ENCODE measurements at places on chromosomes 3 and 15. TPM values are rescaled to one million over a fixed set of nuclear protein-coding genes. Genes with fewer than 3 reads are reported as not detected.
A peak's percentile ranks its signal among the peaks of the same experiment; 100 is the strongest.

GRCh38 chr15:49309889-49310288 lies 113.2 kb upstream of the FGF7 start:
- no peak for DNase-seq

DNA sequence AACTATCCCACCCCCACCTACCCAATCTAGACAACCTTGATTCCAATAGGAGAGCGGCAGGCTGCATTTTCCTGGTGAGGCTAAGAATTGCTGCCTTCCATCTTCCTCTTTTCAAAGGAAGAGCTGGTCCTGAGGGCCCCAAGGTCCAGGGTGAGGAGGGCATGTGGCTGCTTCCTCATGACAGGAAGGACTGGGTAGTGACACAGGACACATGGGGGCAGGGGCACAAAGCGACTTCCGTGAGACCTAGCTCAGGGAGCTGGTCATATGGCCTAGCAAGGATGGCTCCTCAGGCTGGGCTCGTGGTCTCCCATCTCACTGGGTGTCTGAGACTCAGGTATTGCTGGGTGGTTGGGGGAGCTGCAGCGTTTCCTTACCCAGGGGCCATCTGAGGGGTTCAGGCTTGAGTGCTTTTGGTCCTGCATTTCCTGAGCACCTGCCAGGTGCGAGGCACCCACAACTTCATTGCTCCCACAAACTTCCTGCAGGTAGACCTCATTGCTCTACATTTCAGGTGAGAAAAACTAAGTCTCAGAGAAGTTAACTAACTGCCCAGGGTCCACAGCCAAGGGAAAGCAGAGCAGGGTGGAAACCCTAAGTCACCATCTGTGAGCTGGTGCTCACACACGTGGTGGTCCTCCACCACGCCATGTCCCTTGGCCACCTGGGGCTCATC lies 160.0 kb upstream of the TLE3 start:
- no peak for DNase-seq

DNA sequence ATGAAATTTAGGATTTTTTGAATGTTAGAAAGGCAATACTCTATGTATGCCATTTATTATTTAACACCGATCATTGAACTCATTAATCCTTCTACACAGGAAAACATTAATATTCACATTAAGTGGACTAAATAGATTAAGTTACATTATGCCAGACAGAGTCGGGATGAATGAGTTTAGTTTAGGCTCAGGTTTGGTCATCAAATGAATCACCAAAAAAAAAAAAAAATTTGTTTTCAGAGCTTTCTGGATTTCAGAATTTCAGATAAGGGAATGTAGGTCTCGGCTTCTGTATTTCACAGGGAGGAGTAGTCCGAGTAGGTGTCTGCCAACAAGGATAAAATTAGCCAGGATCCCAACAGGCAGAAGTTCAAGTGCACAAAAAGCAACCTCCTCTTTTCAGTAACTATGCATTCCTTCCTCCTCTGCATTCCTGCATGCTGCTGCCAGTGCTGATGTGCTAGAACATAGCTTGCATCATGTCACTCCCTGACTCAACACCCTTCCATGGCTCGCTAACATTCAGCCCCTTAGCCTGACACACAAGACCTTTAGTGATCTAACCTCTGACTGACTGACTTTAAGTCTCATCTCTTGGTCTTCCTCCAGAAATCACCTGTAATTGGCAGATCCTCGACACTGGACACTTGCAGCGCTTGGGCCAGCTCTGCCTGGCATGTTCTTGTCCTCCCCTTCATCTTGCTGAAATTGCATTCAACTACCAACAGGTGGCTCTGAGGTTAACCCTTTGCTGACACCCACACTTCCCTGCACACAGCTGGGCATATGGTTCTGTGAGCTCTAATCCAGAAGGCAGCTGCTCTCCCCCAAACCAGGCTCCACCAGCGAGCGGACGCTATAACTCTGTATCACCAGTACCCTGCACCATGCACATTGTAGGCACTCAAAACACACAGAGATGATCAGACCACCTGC lies 145.4 kb upstream of the PROK2 start:
- no peak for DNase-seq

GRCh38 chr3:165185707-165186327 lies 10.4 kb downstream of the SLITRK3 start:
- peak; percentile 0 for DNase-seq

- DNase-seq: peak; percentile 25
Measured at GRCh38 chr3:31534065-31534425, 1.3 kb downstream of the STT3B start.

DNA sequence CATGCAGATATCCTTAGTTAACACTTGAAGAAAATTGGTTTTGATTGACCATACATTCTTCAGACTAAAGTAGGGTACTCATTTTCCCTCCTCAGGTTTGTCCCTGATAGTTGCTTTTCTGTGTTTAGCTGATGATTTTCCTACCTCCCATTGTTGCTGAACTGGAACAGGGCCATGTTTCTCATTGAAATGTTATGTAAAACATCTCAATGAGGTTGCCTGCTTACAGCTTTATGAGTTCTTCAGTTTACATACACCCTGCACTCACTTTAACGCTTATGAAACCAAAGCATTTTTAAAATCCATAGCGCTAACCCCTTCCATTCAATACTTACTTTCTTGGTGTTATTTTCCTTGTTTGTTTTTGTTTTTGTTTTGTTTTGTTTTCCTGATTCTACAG lies 61.9 kb downstream of the HMG20A start:
- DNase-seq: no peak

GRCh38 chr3:66502245-66502874 lies 1.5 kb upstream of the LRIG1 start:
- no peak for DNase-seq

DNA sequence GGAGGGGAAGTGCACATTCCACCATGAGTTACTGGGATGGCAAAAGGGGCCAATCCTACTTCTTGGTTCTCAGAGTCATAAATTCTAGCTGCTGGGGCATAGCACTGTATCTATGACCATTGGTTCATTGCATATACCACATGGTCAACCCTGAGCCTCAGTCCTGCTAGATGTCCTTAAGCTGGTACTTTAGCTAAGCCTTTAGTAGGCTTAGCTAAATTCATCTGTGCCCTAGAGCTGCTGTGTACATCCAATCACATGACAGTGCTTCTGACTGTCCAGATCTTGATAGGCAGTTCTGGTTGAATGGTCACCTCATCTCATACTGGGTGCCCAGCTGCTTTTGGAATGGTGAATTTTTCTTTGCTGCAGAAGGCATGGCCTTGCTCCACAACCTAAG lies 8.2 kb downstream of the NDUFB4 start:
- no peak for DNase-seq

GRCh38 chr3:23987356-23987755 lies 42.3 kb downstream of the NR1D2 start:
- no peak for DNase-seq

Gene RPL29
- 1,814 TPM for total RNA-seq

Gene PLSCR5
- not detected for total RNA-seq

Gene WDR93
- total RNA-seq: not detected
